ENCODE measurements at places on chromosomes 3 and 15.

DNA sequence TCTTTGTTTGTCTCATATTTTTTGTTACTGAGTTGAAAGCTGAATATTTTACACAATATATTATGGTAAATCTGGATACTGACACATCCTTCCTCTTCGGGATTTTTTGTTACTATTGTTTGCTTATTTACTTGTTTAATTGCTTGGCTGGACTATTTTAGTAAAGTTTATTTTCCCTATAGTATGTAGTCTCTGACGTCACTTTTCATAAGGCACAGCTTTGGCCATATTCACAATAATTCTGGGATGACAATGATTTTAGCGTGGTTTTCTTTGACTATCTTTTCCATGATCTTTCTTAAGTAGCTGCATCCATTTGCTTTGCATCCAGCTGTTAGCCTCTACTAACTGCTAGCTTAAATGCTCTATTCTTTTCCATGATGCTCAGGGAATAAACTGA, 552.4 kb downstream of the VGLL3 start:
- no peak for DNase-seq

GRCh38 chr3:47413751-47414150, 32.9 kb downstream of the PTPN23 start:
- no peak for DNase-seq

DNA sequence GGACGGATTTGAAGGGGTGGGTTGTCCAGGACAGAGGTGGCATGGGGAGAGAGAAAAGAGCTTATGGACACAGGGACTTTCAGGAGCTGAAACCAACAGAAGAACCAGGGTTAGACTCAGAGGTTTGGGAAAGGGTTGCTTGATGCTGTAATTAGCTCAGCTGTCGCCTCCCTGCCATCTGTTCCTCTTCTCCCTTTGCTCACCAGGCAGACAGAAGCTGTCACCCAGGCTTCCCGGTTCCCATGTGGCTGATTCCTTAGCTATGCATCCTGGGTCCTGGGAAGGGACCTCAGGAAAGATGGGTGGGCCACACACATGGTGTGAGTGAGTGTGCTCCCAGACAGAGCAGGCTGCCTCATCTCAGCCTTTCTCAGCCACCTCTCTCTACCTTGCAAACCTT, 14.1 kb downstream of the PTPN23 start:
- no peak for DNase-seq

DNA sequence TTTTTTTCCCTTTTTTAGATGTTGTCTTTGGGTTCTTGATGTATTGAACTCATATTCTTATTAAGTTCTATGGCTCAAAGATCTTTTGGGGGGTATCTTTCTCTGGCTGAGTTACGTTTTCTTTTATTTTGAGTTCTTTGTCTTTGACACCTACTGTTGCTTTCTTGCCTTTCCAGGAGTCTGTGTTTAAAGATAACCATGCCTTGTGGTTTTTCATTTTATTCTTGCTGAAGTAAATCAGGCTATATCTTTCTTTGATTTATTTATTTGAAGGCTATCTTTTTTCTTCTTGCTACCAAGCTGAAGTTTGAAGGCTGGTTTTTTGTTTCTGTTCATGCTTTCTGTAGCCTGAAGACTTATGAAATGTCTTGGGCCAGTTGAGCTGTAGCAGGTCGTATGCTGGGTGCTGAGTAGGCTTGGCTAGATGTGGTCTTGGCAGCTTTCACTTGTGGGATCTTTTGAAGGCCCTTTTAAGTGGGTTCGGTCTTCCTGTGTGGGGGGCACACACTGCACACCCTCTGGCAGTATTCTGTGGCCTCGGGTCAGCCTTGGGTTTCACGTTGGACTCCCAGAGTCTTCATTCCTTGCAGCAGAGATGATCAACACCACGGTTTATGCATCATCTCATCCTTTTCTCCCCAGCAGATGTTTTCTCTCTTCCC, 17.5 kb downstream of the SLCO3A1 start:
- DNase-seq: no peak

DNA sequence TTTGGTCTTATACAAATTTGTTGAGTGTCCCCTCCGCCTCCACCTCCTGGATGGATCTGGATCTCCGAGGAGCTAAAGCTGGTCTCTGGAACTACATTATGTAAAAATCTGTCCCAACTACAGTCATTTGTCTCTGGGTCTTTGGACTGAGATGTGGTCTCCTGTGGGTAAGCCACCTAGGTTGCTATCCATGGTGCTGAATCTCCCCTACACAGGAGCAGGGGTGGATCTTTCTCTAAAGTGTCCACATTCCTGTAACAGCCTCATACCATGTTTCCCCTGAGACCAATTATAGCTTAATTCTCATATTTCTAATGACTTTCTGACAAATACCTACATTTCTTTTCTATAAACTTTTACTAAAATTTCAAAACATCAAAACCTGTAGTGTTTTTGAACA, 625.8 kb downstream of the TAFA4 start:
- DNase-seq: peak; percentile 2

DNA sequence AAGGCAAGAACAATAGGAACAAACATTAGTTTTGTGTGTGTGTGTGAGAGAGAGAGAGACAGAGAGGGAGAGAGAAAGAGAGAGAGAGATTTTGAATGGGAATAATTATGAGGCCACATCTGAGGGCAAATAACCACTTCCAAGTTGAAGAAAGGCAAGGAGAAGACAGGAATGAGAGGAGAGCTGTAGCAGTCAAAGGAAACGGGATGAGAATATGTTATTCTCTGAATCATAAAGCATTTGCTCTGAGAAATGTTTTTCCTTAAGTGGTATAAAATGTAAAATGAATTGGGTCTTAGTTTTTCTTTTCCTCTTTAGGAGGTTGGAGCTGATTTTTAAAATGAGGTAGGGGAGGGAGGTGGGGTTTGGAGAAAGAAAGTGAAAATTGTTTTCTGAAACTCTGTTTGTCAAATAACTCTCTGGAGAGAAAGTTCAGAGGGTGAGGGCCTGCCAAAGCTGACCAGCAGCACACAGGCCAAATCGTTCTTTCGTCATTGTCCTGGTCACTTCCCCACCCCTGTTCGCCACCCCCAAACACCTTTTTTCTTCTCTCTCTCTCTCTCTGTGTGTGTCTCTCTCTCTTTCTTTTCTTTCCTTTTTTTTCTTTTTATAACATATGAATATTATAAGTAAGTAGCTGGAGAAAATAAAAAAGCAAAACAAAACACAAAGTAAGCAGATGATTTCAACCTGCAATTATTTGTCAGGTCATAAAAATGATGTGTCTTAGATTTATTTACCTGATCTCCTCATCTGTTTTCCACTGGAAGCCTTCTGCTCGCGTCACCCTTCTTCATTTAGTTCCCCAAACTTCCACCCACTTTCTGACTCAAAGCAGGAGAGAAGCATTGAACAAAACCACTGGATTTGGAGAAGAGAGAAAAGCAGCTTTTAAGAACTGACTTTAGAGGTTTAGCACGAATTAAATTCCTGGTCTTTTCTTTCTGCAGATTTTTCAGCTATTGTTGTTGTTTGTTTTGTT, 110.6 kb downstream of the LPP start:
- no peak for DNase-seq

GRCh38 chr3:185582871-185583270, 3.2 kb upstream of the SENP2 start:
- peak; percentile 56 for DNase-seq

DNA sequence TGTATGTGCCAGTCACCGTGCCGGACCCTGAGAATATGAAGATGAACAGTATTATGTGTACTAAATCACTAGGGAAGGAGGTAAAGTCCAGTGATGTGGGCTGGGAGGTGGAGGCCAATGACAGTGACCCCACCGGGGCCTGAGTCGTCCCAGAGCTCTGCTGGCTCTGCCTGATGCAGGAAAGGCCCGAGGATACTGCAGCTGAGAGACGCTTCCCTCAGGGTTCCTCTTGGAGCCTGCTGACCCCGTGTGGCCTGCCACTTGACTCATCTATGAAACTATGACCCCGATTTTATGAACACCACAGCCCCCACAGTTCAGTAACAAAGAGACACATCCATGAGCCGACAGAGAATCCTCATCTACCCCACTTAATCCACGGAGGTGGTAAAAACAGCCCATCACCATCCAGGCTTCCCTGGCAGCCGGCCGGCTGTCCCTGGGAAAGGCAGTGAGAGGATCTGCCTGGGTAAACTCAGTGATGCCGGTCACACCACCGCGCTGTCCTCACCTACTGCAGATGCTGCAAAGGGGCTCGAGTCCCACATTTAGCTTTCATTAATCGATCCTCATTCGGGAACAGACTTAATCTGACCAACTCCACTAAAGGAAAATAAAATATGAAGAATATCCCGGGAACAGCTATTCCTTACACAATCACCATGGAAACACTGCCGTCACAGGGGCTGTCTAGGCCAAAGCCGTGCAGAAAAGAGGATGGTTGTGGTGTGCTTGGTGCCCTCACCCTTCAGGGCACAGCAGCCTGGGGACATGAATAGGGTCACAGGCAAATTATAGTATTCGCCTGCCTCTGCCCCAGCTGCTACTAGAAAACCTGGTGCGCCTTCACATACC, 82.9 kb downstream of the ARRDC4 start:
- no peak for DNase-seq

GRCh38 chr3:139608924-139609323, 68.8 kb downstream of the NMNAT3 start:
- no peak for DNase-seq

- DNase-seq: no peak
These were observed 64.7 kb upstream of the CCDC39 start for GRCh38 chr3:180743813-180744590.

- no peak for DNase-seq
These were observed 988.4 kb downstream of the TBL1XR1 start for GRCh38 chr3:176208915-176209314.

- no peak for DNase-seq
These were observed 32.0 kb downstream of the AADACL2 start for GRCh38 chr3:151765685-151766084.

DNA sequence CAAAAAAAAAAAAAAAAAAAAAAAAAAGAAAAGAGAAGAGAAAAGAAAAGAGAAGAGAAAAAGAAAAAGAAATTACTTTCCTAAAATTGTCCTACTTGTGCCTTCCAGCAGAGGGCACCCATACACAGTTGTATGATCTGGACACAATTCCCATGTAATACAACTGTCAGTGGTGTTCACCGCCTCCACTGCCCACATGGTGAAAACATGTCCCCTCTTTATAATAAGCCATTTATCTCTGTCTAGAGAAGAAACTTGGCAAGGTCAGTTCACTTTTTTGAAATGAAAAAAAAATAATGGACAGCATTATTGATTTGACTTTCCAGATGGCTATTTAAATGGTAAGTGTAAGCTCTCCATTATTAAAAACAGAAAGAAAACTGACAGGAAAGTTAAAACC, 459.4 kb downstream of the GBE1 start:
- no peak for DNase-seq

DNA sequence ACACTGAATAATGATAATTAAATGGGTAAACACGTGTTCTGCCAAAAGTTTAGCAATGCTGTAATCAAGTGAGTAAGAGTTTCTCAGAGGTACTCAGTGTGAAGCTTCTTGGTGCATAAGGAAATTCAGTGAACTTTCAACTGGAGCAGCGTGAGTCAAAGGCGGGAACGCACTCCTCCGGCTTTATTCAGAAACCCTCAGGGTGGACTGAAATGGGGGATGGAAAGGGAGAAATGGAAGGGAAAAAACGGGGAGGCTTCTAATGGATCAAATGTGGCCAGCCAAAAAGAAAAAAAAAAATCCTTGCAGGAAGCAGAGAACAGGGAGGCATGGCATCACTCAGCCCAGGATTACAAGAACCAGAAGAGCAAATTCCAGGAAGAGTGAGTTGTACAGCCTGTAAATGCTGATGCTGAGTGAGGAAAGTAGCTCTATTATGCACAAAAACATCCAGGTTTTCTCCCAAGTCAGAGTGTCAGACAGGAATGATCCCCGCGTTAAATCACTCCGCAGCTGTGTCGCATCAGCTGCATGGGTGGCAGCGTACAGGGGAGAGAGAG, 85.3 kb downstream of the ASB7 start:
- DNase-seq: no peak

DNA sequence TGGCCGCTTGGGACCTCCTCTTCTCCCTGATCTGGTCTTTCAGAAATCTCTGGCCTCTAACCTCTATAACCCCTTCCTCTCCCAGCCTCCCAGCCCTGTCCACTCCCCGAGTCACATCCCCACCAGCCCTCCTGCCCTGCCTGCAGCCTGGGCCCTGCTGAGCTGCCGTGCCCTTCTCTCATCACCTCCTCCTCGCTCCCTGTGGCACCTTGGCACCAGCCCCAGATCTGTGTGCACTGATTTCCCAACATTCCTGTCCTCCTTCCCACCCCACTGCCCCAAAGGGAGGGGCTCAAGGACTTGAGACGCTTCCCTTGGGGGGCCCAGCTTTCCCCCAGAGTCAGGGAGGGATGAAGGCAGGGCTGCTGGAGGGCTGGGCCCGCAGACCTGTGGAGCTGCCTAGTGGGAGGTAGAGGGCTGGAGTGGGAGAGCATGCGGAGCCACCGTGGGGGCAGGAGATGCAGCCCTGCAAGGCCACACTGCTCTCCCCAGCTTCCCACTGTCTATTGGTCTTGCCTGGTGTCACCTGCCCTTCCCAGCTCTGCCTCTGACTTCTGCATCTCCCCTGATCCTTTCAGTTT, 42.7 kb downstream of the EXOG start:
- no peak for DNase-seq

GRCh38 chr15:74203914-74204431, 1.4 kb upstream of the STRA6 start:
- DNase-seq: no peak

GRCh38 chr3:13276438-13277195, 143.5 kb downstream of the NUP210 start:
- no peak for DNase-seq

GRCh38 chr3:167066977-167067786, 312.9 kb downstream of the ZBBX start:
- no peak for DNase-seq
